Ascending aorta (tissue), 2 donors: ENCODE measurements at places on chromosomes 5 and 9.

- no peak for DNase-seq
These were observed 31.6 kb downstream of the PRLR start for GRCh38 chr5:35198686-35199085.

DNA sequence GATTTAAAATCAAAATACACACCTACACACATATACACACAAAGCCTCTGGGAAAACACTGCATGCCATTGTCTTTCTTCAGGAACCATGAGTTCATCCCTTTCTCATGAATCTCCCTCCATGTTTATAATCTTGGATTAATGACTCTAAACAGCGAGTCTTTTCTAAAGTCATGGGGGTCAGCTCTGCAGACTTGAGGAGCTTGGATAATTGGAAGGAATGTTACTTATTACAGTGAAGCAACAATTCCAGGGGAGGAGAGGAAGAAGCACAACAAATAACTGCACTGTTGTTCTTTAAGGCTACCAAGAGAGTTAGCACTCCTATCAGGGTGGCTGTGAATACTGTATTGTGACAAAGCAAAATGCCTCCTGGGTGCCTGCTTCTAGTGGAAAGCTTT is 444.7 kb downstream of the ANXA1 start:
- DNase-seq, result no peak

GRCh38 chr9:35915681-35916294 is 6.5 kb downstream of the SPAAR start:
- DNase-seq, result no peak

DNA sequence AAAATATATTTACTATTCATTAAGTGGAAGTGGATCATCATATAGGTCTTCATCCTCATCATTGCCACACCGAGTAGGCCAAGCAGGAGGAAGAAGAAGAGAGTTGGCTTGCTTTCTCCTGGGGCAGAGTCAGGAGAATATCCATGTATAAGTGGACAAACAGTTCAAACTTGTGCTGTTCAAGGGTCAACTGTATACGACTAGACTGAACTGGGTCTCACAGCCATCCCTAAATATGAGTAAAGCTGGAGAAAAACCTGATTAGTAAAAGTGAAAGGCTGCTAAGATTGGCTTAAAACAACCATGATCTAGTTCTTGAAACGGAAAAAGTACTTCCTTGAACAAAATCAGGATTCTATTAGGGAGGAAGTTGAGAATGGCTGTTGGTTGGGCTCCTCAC is 276.7 kb upstream of the ADRA1B start:
- DNase-seq, result no peak

- no peak for DNase-seq
These were observed 7.6 kb upstream of the TMEM252 start for GRCh38 chr9:68548241-68548640.

- DNase-seq, result no peak
These were observed 216.1 kb downstream of the MEF2C start for GRCh38 chr5:88666761-88667495.

DNA sequence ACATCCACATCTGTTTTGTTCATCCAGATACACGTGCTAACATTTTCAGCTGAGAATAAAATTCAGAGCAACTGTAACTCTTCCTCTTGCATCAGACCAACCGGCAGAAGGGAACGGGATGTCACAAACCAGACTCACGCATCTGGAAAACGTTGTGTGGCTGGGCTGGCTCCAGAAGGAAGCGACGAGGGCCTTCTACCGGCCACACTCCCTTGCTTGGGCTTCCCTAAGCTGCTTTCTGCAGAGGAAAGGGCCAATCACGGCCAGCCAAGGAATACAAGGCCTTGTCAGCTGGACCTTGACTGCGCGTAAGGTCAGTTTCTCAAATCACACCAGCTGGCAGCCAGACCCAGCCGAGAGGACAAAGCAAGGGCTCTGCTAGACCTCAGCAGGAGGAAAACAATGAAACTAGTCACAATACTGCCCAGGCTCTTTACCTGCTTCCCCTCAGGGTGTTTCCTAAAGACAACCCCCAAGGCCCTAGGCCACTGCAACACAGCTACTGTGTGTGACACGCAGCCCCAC is 106.1 kb downstream of the THBS4 start:
- DNase-seq, result peak; percentile 87

GRCh38 chr5:91182763-91183162 is 200.4 kb downstream of the ARRDC3 start:
- DNase-seq, result no peak

DNA sequence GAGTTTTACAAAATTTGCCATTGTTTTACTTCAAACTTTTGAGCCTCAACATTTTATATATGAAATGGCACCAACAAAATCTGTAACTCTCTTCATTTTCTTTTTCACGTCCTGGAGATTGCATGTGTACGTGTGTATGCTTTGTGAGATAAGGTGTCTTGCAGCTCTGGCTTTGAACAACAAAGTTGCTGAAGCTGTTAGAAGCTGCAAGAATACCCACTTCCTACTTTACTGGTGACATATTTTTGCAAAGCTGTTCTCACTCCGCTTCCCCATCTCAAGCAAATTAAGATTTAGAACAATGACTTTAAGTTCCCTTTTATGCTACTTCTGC is 41.8 kb downstream of the FYB1 start:
- DNase-seq, result no peak

DNA sequence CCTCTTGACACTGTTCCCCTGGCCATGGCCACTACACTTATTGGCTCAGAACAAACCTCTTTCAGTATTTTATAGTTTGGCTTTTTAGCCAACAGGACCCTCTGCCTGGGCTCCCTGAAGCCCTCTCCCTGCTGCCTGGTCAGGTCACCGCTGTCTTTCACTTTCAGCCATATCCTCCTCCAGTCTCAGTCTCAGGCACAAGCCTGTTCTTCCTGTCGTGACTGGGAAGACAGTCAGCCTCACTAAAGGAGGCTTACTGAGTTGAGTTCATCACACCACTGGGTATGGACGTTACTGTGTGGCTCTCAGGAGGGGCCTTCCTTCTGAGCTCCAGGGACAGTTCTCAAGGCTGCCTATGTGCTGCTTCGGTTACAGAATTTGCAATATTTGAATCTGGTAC is 2.0 kb downstream of the QSOX2 start:
- DNase-seq, result no peak

- DNase-seq, result no peak
These were observed 126.2 kb downstream of the BASP1 start for GRCh38 chr5:17343675-17344074.
